ENCODE measurements at places on chromosomes 7 and 10.

DNA sequence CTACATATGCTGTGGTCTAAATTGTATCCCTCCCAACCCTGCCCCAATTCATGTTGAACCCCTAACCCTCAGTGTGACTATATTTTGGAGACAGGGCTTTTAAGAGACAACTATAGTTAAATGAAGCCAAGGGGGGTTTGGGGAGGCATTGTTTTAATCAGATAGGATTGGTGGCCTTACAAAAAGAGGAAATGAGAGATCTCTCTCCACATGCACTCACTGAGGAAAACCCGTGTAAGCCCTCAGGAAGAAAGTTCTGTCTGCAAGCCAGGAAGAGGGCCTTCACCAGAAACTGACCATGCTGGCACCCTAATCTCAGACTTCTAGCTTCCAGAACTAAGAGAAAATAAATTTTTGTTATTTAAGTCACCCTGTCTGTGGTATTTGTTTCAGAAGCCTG, 276.7 kb downstream of the KIF20B start:
- no peak for DNase-seq

DNA sequence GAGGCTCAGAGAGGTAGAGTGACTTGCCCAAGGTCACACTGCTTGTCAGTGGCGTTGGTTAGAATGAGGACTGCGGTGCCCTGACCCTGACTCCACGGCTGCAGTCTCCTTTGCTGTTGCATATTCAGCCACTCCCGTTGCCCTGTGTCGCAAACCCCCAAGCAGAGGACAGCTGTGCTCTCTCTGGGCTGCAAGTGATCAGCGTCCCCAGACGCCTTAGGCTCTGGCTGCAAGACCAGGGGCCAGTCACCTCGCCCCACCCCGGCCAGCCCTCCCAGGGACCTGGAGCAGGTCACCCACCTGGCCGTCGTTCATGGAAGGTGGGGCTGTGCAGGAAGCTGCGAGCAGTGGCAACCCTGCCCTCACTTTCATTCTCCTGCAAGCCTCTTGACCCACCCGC, 51.7 kb upstream of the NANOS1 start:
- DNase-seq = no peak

DNA sequence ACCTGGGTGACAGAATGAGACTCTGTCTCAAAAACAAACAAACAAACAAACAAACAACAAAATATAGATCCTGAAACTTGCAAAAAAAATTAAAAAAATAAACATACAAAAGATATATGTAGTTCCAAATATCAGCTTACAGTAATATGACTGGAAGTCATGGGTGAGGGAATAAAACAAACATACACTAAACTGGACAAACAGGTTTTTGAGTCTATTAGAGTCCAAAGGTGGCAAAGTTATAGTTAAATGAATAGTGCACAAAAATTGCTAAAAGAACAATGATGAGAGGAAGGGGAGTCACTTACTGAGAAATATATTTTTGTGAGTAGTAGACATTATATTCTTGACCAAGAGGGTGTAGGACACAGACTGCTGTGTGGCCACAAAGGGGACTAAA, 16.7 kb upstream of the RSBN1L start:
- peak; percentile 75 for DNase-seq

- DNase-seq = no peak
Measured at GRCh38 chr7:80241671-80242070, 107.0 kb downstream of the GNAI1 start.

DNA sequence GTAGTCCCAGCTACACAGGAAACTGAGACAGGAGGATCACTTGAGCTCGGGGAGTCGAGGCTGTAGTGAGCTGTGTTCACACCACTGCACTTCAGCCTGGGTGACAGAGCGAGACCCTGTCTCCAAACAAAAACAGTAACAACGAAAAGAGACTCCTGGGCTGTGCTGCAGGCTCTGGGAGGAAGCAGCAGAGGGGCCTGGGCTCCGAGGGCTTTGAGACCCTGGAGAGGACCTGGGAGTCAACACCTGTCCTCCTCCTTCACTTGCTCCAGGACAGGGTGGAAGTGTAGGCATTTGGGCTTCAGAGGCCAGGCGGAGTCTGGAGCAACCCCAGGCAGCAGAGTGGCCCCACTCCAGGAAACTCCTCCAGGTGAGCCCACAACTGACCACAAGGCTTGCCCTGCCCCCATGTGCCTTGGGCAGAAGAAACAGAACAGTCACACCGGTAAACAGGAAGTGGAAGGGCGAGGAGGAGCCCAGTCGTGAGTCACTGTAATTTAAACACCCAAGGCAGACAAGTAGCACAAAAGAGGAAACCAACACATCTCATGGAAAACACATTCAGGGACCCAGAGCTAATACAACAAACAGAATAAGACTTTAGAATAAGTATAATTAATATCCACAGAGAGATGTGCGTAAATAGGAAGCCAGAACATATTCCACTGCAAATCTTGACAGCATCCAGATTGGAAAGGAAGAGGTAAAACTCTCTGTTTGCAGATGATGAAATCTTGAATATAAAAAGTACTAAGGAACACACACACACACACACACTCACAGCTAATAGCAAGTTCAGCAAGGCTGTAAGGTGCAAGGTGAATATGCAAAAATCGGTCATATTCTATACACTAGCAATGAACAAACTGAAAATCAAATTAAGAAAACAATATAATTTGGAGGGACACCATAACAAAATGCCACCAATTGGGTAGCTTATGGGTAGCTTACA, 20.5 kb upstream of the RASGEF1A start:
- peak; percentile 83 for DNase-seq

- DNase-seq = no peak
Measured at GRCh38 chr10:113610631-113611601, 52.9 kb downstream of the NRAP start.

DNA sequence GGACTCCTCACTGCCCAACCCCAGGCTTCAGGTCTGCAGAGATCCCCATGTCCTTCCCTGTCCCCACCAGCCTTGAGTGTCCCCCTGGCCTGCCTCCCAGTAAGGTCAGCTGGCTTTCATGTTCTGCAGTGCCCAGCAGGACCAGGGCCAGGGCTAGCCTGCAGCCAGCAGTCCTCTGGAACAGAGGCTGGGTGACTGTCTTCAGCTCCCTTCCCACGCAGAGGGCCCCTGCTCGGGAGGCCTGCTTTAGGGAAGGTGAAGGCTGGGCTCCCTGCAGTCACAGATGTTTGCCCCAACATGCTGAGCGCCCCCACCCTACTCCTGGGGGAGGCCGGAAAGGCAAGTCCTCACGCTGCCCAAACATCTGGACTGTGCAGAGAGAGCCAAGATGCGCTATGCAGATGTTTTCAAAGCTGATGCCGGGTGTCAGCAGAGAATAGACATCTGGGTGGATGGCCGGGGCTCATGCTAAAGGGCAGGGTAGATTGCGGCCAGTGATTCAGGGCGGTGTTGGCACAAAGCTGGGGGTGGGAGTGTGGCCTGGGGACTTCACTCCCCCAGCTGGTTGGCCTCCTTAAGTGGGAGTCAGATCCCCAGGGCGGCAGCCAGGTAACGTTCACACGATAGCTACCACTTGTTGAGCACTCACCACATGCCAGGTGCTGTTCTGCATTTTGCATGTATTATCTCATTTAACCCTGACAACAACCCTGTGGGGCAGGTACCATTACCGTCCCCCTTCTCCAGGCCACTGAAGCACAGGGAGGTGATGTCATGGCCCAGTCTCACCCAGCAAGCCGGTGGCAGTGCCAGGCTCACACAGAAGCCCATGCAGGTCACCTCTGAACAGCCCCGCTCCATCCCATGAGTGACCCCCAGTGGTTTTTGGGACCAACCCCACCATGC, 71.2 kb upstream of the COL13A1 start:
- peak; percentile 52 for DNase-seq

DNA sequence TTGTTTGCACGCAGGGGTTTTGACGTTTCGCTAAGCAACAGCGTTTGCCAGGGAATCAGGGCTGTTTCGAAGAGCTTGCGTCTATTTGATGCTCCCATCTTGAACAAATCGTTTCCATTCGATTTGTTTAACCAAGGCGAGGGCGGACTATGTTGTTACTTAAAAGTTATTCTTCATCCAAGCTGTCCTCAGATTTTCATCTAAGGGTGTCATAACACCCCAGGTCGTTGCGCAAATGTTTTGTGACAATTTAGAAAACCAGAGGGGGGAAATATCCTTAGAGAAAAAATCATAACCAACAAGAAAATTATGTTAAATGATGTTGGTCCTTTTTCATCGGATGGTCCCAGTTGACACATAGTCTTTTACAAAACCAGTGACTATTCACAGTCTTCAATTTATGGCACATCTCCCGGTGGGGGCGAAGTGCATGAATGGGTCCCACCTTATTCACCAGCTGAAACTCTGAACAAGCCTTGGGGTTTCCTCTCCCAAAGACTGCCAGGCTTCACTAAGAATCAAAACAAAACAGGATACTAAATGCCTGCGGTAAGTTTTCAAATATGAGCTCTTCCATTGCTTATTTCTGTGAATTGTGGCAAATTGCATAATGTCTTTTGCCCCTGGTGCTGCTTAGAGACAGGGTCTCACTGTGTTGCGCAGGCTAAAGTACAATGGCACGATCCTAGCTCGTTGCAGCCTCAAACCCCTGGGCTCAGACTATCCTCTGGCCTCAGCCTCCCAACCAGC, 109.9 kb downstream of the REEP3 start:
- DNase-seq = no peak

- DNase-seq = no peak
Measured at GRCh38 chr7:70953331-70953741, 178.6 kb upstream of the GALNT17 start.

GRCh38 chr7:28587211-28587610, 174.9 kb downstream of the CREB5 start:
- peak; percentile 79 for DNase-seq

All from epithelial cell of esophagus (primary cell).